ENCODE measurements at places on chromosomes 3 and 15.

GRCh38 chr3:4888913-4889846 lies 90.1 kb upstream of the BHLHE40 start:
- DNase-seq = no peak

DNA sequence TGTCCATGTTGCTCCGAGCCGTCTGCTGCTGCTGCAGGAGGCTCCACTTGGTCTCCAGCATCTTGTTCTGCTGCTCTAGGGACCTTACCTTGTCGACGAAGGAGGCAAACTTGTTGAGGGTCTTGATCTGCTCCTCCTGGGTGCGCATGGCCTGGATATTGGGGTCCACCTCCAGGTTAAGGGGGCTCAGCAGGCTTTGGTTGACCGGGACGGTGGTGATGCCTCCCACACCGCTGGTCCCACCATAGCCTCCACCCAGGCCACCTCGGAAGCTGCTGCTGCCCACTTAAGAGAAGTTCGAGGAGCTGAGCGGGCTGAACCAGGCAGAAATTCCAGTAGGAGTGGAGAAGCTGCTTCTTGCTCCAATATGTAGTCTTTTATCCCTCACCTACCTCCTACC lies 180.7 kb upstream of the SYNPR start:
- DNase-seq = no peak

DNA sequence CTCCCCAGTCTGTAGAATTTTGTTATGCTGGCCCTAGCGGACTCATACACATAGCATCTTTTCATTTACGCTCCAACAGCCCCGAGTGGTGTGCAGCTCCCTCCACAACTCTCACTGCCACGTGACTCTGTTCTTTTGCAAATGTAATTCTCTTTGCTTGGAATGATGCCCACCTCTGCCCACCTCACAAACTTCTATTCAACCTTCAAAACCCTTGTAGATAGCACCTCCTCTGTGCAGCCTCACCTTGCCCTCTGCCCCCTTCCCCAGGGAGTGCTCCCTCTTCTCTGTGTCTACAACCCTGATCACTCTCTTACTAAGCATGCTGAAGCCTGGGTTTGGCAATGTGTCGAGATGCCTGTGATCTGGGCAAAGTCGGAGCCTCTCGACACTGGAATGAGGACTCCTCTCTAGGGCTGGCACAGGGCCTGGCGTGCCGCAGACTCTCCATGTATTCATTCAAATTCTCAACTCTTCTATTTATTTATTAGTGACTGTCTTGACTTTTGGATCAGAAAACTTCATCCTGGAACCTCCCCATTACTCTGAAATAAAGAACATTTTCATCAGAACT lies 73.5 kb downstream of the MGLL start:
- DNase-seq = no peak

- DNase-seq = no peak
Measured at GRCh38 chr15:39890621-39891020, 29.4 kb downstream of the GPR176 start.

DNA sequence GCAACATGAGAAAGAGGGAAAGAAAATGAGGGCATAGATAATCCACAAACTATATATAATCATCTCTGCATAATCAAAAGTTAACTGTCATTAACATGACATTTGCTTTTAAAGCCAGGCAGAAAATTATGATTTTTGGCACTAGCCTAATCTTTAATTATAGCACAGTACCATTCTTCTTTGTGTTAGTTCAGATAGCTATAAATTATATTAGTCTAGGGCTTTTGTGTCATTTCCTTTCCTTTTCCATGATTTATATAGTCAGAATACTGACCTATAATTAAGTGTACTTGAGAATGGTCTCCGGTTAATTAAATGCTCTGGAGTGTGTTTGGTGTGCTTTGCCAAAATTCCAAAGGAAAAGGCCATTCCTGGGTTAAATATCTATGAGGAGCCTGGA lies 441.9 kb upstream of the THRB start:
- DNase-seq = no peak
